Activated CD8-positive, alpha-beta T cell treated with anti-CD3 and anti-CD28 coated beads for 36 hours (primary cell): ENCODE measurements at places on chromosomes 3 and 15.

DNA sequence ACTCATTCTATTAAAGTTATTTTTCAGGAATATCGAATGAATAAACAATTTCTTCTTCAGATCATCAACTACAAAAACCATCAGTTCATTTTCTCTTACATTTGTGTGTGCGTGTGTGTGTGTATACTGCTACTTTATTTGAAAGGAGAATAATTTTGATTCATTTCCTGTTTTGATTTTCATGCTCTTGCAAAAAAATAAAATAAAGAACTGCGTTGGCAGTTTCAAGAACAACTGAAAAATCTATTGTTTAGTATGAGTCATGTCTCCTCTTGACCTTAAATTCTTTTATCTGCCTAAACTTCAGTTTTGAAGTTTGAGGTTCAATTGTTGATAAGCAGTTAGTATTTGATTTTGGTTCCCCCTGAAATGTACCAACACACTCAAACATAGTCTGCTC, 540.8 kb downstream of the FGF12 start:
- no peak for DNase-seq

- no peak for DNase-seq
Observed at GRCh38 chr15:94177112-94177511, 54.2 kb upstream of the MCTP2 start.

GRCh38 chr15:28096670-28097431, 2.3 kb downstream of the OCA2 start:
- no peak for DNase-seq

DNA sequence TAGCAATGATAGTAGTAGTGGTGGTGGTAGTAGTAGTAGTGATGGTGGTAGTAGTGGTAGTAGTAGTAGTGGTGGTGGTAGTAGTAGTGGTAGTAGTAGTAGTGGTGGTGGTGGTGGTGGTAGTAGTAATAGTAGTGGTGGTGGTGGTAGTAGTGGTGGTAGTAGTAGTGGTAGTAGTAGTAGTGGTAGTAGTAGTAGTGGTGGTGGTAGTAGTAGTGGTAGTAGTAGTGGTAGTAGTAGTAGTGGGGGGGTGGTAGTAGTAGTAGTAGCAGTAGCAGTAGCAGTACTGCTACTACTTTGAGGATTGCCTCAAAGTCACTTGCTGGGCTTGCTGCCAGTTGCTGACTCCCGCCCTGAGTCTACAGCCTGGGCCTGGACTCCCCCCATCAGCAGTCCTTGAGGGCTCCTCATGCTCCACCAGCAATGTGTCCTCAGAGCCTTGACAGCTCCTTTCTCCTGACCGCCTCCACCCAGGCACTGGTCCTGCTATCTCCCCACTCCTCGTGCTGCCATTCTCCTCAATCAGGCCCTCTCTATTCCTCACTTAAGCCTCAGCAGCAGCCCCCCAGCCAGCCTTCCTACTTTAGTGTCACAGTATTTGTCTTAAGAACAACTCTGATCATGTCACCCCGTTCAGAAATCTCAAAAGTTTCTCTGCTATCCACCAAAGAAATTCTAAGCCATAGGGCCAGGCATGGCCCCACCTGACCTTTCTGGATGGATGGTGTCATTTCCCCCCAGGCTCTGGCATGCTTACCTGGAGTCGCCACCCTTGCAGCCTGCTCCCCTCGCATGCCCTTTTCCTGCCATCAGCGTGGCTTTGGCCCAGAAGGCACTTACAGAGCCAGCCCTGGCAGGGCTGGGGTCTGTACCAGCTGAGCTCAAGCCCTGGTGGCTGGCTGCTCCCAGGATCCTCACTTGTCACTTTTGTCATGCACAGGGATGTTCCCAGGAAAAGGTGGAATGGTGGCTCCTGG, 45.6 kb downstream of the DLEC1 start:
- DNase-seq = peak; percentile 38

DNA sequence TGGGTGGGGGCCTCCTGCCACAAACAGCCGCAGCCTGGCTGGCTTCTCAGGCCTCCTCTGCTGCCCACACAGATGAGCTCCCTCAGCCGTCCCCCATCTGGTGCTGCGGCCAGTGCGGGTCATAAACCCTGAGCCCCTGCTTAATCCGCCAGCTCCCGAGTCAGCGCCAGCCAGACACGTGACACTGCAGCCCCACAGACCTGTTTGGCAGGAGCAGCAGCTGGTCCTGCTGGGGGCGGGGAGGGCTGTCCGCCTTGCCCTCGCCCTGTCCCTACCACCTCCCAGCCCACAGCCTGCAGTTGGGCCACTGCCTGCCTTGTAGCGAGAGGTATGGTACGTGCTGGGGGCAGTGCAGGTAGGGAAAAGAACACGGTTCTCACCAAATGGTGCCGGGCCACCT, 86.2 kb downstream of the IQSEC1 start:
- DNase-seq = no peak

GRCh38 chr3:100033903-100034471, 80.3 kb downstream of the FILIP1L start:
- DNase-seq = no peak

GRCh38 chr3:7238565-7239295, 377.8 kb downstream of the GRM7 start:
- DNase-seq = no peak

GRCh38 chr3:175571096-175571495, 712.0 kb downstream of the NAALADL2 start:
- DNase-seq = no peak

- no peak for DNase-seq
Observed at GRCh38 chr15:35150361-35150760, 65.3 kb upstream of the NANOGP8 start.

DNA sequence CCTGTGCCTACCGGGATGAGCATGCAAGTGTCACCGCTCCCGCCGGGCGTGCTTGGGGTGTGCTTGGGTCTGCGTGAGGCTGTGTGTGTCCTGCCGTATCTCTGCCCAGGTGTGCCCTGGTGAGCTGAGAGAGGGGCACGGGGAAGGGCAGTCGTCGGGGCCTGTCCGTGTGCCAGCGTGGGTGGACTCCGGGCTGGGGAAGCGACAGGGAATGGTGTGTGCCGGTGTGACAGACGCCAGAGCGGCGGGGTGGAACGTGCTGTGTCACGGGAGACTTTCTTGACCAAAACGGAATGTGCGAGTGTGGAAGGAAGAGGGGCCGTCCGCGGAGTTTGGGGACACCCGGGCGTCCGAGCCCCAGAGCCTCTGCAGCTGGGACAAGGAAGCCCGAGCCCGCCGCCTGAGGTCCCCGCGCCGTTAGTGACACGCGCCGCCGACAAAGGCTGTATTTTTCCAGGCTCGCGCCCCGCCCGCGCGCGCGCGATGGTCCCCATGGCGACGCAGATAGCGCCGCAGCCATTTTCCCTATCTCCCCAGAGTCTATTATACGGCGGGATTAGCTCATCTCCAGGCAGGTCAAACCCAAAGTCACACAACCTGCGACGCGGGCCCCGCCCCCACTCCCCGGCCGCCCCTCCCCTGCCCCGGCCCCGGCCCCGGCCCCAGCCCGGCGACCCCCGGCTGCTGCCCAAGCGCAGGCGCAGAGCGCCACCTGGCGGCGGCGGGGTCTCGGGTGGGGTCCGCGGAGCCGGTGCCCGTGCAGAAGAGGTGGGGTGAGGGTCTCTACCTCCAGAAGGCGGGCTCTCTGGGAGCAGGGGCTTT, 4.5 kb upstream of the GATA2 start:
- peak; percentile 81 for DNase-seq

- DNase-seq = no peak
Observed at GRCh38 chr3:12454076-12454815, 30.0 kb upstream of the TSEN2 start.

DNA sequence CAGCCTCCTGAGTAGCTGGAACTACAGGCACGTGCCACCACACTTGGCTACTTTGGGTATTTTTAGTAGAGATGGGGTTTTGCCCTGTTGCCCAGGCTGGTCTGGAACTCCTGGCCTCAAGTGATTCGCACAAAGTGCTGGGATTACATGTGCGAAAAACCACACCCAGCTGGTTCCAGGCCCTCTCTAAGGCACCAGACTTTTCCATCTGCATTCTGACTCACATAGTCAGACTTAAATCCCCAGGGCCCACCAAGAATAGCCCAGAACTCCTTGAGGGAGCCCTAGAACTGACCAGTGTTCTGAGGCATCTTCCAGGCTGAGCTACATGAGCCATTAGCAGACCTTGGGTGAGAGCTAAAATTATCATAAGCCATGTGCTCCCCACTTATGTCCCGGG, 68.1 kb downstream of the NMD3 start:
- DNase-seq = no peak

- no peak for DNase-seq
Observed at GRCh38 chr15:65690173-65690572, 68.4 kb downstream of the SLC24A1 start.

- no peak for DNase-seq
Observed at GRCh38 chr3:18369551-18370185, 55.5 kb downstream of the SATB1 start.

GRCh38 chr15:44264148-44264547, 24.4 kb upstream of the GOLM2 start:
- no peak for DNase-seq

GRCh38 chr3:174651951-174652350, 207.2 kb upstream of the NAALADL2 start:
- no peak for DNase-seq

DNA sequence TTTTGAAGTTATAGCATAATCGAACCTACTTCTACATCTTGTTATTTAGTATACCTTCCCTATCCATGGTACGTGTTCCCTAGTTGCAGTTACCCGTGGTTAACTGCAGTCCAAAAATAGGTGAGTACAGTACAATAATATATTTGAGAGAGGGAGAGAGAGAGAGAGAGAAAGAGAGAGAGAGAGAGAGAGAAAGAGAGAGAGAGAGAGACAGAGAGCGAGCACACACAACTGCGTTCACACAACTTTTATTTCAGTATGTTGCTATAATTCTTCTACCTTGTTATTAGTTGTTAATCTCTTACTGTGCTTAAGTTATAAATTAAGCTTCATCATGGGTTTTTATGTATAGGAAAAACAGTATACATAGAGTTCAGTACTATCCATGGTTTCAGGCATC, 928.1 kb downstream of the TUSC7 start:
- no peak for DNase-seq

- DNase-seq = no peak
Observed at GRCh38 chr3:67561667-67562394, 92.6 kb downstream of the SUCLG2 start.

DNA sequence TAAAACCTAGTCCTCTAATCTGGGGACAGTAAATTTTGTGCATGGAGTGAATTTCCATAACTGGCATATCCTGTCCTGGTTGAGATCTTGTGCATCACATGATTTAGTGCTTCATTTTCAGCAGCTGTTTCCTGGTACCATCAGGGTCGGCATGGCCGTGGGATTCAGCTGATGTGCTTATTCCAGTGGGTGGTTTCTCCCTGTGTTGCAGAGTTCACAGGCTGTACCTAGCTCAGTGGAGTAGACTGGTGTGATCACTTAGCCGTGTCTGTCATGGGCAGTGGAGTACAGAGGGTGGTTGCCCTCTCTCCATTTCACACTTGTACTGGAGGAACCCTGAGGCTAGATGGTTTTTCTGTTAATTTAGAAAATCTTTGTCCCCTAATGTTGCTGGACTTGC, 228.5 kb downstream of the PTPRG start:
- no peak for DNase-seq

DNA sequence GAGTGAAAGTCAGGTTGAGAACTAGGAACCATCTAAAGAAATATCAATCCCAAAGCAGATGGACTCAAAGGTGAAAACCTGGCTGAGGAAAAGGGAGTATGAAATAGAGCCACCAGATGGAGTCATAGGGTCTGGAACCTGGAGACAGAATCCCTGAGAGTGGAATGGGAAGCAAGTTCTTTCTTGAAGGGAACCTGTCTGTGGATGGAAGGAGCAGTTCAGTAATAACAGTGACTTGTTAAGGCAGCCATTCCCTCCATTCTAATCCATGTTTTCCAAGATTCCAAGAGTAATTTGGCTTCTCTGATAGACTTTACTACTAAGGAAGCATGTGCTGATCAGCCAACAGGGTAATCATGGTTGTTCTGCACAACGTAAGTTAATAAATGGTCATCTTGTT, 22.5 kb upstream of the AQP9 start:
- DNase-seq = no peak

DNA sequence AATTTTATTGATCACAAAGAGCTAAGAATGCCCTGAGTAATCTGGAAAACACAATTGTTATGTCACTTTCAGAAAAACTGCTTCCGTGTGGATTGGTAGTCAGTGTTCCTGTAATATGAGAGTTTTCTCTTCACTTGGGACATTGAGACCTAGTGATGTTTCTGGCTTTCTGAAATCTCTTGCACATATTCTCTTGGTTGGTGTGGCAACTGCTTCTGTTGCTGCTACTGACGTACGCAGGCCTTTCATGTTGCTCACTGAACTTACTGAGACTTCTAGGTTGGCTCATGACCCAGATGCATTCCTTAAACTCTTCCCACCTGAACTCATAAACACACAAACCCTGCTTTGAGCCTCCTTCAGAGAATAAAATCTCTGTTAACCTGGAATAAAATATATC, 175.0 kb upstream of the PFN2 start:
- DNase-seq = no peak

- DNase-seq = no peak
Observed at GRCh38 chr3:48748754-48749153, 31.7 kb upstream of the IP6K2 start.

DNA sequence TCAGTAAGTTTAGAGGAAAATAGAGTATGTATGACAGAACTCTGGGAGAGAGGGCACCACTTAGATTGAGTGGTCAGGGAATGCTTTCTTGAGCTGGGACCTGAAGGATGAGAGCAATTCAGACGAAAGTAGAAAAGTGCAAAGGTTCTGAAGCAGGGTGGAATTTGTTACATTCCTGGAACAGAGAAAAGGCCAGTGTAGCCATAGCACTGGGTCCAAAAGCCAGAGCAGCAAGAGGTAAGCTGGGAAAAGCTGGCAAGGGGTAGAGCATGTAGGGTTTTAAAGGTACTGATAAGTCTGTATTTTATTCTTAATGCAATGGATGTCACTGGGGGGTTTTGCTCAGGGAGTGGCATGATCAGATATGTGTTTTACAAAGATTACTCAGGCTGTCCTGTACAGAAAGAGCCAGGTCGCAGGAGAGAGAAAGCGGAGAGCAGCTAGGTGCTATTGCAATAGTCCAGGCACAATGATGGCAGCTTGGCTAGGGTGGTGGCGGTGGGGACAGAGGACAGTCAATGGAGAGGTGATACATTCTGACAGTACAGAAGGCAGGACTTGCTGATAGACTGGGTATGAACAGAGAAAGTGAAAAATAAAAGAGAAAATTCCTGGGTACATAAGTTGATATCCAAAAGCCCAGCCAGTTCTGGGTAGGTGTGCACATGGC, 17.0 kb downstream of the FSTL1 start:
- DNase-seq = no peak

GRCh38 chr15:47473832-47474231, 243.5 kb upstream of the SEMA6D start:
- DNase-seq = no peak

- DNase-seq = peak; percentile 37
Observed at GRCh38 chr15:62649793-62650420, 392.6 kb upstream of the TPM1 start.

GRCh38 chr3:186882150-186882524, 39.6 kb downstream of the ADIPOQ start:
- no peak for DNase-seq

- DNase-seq = no peak
Observed at GRCh38 chr3:126571078-126571477, 12.3 kb upstream of the C3orf22 start.

- DNase-seq = no peak
Observed at GRCh38 chr3:33579840-33580239, 138.2 kb downstream of the CLASP2 start.

GRCh38 chr3:188296761-188297612, 143.0 kb downstream of the LPP start:
- no peak for DNase-seq

- no peak for DNase-seq
Observed at GRCh38 chr15:85598718-85599398, 195.9 kb downstream of the KLHL25 start.

- no peak for DNase-seq
Observed at GRCh38 chr3:183317886-183318865, 65.1 kb downstream of the B3GNT5 start.

- no peak for DNase-seq
Observed at GRCh38 chr15:92881211-92881754, 18.8 kb upstream of the CHD2 start.
